ENCODE measurements at places on chromosomes 3 and 15.

- no peak for DNase-seq
Observed at GRCh38 chr3:52225452-52226228, at the start of gene TLR9. Gene TLR9 (minus strand): TSS chr3:52225645. CDS start chr3:52225529, 116 bp downstream.

DNA sequence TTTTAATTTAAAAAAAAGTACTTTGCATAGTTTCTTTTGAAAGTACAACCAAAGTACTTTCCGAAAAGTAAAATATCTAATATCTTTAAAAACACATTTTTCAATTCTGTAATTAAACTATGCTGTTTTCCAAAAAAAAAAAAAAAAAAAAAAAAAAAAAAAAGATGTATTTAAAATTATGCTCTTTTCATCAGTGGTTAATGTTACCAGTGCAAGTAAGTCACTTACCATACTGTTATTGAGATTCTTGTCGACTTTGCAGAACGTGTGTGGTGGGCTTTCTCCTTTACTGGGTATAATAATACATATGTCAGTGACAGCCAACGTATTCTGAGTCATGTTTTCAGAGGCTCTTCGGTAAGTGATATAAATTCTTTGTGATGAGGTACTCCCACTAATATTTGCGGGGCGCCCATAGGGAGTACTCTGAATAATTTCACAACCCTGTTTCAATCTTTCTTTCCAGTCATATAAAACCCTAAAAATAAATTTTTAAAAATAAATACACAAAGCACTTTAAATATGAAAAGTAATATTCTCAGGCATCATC, 39.9 kb downstream of the DENND4A start:
- DNase-seq, result no peak

- DNase-seq, result no peak
Observed at GRCh38 chr3:127016043-127016343, 33.1 kb downstream of the PLXNA1 start.

DNA sequence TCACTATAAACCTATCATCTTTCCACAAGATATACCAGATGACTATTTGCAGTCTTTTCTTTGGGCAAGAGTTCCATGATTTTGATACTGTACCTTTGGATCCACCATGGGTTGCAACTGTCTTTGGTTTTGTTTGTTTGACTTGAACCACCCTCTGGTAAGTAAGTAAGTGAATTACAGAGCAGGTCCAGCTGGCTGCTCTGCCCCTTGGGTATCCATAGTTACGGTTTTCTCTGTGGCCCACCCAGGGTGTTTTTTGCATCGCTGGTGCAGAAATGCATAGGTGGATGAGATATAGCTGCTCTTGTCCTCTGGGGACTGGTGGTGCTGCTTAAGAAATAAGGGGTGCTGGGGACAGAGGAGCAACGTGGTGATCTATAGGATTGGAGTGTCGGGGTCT, 33.8 kb downstream of the CHDH start:
- no peak for DNase-seq

GRCh38 chr15:31235311-31236183, 91.1 kb upstream of the KLF13 start:
- DNase-seq, result no peak

DNA sequence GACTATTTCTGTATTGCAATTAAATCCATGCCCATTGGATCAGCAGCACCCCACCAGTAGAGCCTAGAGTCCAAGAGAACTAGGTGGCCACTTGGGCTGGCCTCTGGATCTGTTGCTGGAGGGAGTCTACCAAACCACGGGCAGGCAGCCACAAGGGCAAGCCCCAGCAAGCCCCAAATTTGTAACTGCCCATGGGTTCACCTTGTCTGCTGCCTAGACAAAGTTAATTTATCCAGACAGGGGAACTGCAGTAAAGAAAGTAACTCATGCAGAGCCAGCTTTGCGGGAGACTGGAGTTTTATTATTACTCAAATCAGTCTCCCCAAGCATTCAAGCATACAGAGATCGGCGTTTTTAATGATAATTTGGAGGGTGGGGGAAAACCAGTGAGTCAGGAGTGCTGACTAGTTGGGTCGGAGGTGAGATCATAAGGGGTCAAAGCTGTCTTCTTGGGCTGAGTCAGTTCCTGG, 74.0 kb upstream of the TERB2 start:
- no peak for DNase-seq

- DNase-seq, result no peak
Observed at GRCh38 chr3:51389423-51390183, 1.5 kb upstream of the RBM15B start.

DNA sequence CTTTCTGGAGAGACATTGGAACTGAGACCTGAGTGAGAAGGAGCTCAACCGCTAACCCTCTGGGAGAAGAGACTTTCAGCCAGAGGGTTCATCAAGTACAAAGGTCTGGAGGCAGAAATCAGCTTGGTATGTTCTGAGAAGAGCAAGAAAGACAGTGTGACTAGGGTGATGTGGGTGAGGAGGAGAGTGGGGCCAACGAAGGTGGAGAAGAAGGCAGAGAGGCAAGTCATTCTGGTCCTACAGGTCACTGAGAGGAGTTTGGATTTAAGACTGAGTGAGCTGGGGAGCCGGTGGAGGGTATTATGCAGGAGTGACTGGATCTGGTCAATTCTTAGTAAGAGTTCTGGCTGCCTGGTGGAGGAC, 12.2 kb downstream of the XIRP1 start:
- DNase-seq, result no peak

- no peak for DNase-seq
Observed at GRCh38 chr3:10310578-10310977, 10.3 kb downstream of the SEC13 start.

DNA sequence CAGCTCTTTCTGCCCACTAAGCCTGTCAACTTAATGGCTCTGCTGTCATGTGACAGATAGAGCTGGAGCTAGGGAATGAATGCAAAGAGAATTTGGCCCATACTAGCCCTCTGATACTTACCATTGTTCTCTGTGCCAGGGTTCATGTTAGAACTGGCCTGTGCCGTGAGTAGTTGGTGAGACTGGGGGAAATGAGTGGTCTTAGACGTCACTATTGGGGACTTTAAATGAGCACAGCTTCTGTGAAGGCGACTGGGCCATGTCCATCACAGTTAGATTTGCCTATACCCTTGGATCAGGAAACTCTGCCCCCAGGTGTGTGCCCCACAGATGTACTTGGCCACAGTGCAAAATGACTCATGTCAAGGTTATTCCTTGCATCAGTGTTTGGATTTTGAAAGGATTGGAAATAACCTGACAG, 124.9 kb downstream of the PTPRG start:
- DNase-seq, result no peak

Measured in forelimb muscle (tissue), 1 donor.